Fibroblast of skin of right quadriceps (primary cell): ENCODE measurements at places on chromosomes 2 and 18.

GRCh38 chr18:75723521-75724340 is 296.2 kb upstream of the SMIM21 start:
- DNase-seq: no peak

DNA sequence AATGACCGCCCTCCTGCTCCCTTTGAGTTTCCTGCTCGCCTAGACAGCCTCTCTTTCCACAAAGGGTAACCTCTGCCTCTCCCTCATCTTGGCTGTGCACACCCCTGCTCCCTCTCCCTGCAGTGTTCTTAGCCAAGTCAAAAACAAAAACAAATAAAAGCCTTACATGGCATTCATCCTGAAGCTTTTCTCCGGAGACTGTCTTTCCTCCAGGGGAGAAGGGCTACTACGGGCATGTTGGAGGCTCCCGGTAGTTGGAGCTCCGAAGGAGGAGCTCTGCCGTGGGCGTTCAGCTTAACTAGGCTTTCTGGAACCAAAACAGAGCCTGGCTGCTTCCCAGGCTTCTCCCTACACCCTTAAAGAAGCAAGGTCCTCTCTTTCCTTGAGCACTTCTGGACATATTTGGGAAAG is 104.2 kb downstream of the TPGS2 start:
- no peak for DNase-seq

- DNase-seq: no peak
Measured at GRCh38 chr2:42167458-42167857, 1.7 kb upstream of the EML4 start.

- no peak for DNase-seq
Measured at GRCh38 chr2:166862468-166863132, 25.7 kb upstream of the XIRP2 start.

DNA sequence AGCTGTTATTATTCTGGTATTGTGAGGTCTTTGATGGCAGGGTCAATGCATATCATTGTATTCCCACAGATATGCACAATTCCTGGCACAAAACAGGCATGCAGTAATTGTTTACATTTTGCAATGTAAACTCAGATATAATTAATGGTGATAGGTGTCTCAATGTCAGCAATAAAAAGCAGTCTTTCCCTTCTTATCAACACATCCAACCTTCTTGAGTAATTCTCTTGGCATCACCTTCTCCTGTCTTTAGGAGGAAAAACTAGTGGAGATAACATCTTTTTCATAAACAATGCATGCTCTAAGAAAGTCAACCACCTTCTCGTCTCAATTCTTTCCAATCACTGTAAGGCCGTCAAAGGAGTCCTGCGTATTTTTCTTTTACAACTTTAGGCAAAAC is 313.3 kb upstream of the GULP1 start:
- DNase-seq: no peak

- no peak for DNase-seq
Measured at GRCh38 chr2:74044999-74045398, 60.3 kb downstream of the TET3 start.
